Esophagus squamous epithelium (tissue), 5 donors: ENCODE measurements at places on chromosomes 16 and 17.

- DNase-seq, result no peak
Observed at GRCh38 chr17:21029036-21029435, 13.8 kb downstream of the USP22 start.

- DNase-seq, result no peak
Observed at GRCh38 chr17:59300941-59301340, 30.5 kb upstream of the YPEL2 start.

GRCh38 chr17:18094409-18094807 is 6.7 kb downstream of the DRG2 start:
- DNase-seq, result no peak

GRCh38 chr16:81537721-81538561 is 93.3 kb downstream of the CMIP start:
- DNase-seq, result no peak

- no peak for DNase-seq
Observed at GRCh38 chr16:86628614-86629013, 50.3 kb downstream of the FOXL1 start.

- DNase-seq, result no peak
Observed at GRCh38 chr17:74356646-74357465, 4.8 kb downstream of the BTBD17 start.

DNA sequence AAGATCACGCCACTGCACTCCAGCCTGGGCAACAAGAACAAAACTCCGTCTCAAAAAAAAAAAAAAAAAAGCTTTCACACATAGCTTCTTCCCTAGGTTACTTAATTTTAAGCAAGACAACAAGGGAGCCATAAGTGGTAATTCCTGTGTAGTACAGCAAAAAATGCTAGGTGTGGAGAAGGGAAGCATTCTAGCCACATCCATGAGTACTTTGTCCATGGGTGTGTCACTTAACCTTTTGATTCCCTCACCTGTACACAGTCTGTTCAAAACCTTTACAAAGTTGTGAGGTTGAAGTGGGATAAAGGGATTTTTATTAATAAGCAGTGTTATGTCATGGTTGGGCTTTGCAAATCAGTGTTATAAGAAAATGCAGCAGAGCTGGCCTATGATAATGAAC is 4.5 kb downstream of the NME2 start:
- no peak for DNase-seq

DNA sequence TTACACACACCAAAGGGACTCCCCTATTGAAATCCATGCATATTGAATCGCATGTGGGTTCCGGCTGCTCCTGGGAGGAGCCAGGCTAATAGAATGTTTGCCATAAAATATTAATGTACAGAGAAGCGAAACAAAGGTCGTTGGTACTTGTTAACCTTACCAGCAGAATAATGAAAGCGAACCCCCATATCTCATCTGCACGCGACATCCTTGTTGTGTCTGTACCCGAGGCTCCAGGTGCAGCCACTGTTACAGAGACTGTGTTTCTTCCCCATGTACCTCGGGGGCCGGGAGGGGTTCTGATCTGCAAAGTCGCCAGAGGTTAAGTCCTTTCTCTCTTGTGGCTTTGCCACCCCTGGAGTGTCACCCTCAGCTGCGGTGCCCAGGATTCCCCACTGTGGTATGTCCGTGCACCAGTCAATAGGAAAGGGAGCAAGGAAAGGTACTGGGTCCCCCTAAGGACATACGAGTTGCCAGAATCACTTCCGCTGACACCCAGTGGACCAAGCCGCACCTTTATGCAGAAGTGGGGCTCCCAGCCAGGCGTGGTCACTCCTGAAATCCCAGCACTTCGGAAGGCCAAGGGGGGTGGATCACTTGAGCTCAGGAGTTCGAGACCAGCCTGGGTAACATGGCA is 2.2 kb downstream of the GAA start:
- no peak for DNase-seq

DNA sequence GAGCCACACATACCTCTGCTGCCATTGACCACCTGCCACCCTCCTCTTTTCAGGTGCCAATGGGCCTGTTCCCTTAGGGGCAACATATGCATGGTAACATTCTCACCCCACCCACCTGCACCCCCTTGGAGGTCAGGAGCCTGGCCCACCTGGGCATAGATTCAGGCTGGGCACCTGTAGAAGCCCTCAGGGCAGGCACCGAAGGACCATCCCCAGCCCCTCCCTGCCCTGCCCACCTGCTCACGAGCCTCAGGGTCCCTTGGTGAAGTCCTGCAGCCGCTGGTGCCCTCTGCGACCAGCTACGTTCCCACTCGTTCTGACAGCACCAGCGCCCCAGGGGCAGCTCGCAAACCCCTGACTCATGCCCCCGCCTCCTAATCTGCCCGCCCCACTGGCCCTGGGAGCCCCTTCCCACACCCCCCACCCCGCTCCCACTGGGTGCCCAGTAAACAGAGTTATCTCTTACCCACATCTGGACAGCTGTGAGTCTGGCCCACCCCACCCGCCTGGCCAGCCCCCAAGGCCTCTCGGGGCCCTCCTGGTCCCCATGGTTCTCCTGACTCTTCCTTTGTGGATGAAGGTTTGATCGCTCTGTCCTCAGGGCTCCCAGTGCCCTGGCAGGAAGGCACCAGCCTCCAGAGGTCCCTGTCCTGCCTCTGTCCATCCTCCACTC is at the start of gene SLC4A1:
TSS of gene SLC4A1 (minus strand) at position 318 of the 673 bp plus-strand sequence. CDS start 5,269 bp downstream, outside the sequence.
- no peak for DNase-seq

GRCh38 chr16:1133810-1134520 is 18.9 kb upstream of the CACNA1H start:
- no peak for DNase-seq

GRCh38 chr16:58339452-58339981 is 44.7 kb upstream of the PRSS54 start:
- no peak for DNase-seq

DNA sequence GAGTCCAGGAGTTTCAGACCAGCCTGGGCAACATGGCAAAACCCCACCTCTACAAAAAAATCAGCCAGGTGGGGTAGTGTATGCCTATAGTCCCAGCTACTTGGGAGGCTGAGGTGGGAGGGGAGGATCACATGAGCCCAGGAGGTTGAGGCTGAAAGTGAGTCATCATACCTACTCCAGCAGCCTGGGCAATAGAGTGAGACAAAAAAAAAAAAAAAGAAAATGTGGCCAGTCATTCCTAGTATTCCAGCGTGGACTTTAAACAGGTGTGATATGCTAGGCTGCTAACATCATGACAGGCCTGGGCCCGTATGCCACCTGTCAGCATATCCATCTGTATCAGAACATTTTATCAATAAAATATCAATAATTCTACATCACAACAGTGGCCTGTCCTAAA is 143.3 kb downstream of the AATF start:
- no peak for DNase-seq

GRCh38 chr17:80819422-80820164 is 172.0 kb upstream of the CHMP6 start:
- DNase-seq, result no peak

GRCh38 chr17:33116021-33116551 is 124.4 kb downstream of the SPACA3 start:
- no peak for DNase-seq

GRCh38 chr17:44794851-44795413 is 35.2 kb downstream of the GJC1 start:
- no peak for DNase-seq

DNA sequence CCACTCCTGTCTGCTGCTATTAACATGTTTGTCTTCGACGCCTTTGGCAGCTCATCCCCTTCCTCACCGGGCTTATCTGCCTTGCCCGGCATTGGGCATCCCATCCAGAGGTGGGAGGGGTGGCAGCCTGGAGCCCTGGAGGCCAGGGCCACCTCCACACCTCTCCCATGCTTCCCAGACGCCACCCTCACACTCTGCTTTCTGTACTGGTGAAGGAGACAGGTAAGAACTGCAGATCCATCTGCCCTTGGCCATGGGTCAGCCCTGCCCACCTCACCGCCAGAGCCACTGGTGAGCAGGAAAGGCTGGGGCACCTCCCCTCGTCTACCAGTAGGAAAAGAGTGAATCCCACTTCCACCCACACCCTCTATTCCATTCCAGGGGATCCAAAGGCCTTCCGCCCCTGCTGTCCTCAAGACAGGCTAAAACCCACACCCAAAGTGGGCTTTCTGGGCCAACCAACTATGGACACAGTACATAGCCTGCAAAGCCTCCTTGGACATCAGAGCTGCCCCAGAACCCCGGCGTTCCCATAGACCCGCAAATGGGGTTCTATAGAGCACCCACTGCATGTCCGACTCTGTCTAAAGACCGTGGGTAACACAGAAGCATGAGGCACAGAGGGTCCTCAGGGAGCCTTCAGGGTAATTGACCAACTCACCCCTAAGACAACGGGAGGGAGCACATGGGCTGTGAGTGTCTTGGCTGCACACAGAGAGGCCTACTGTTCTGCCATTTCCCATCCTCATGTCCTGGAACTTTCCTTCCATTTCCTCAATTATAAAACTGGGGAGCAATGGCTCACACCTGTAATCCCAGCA is 23.4 kb upstream of the RBFOX3 start:
- DNase-seq, result no peak

DNA sequence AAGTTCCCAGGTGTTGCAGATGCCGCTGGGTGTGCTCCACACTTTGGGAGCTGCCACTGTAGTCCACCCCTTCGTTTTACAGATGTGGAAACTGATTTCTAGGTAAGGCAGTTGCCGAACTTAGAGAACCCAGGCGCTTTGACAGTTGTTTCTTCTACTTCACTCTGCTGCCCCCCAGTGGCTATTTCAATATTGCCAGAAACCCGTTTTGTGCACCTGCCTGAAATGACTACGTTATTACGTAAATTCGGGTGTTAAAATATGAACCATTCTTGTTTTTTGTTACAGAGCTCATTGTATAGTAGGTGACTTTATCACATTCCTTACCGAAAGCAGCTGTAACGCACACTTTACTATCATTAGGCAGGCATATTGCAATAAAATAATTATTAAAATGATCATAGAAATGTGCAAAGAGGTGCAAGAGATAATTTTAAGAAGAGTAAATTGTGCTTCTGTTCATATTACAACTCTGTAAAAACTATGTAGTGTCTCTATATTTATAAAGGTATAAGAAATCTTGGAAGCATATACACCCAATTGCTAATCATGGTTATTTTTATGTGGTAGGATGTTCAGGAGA is 44.9 kb downstream of the OTOA start:
- peak; percentile 3 for DNase-seq

GRCh38 chr16:84768061-84768807 is 51.6 kb upstream of the CRISPLD2 start:
- no peak for DNase-seq

- no peak for DNase-seq
Observed at GRCh38 chr17:1438593-1439083, 17.4 kb downstream of the CRK start.

- no peak for DNase-seq
Observed at GRCh38 chr17:62664336-62665120, 37.1 kb downstream of the MRC2 start.

DNA sequence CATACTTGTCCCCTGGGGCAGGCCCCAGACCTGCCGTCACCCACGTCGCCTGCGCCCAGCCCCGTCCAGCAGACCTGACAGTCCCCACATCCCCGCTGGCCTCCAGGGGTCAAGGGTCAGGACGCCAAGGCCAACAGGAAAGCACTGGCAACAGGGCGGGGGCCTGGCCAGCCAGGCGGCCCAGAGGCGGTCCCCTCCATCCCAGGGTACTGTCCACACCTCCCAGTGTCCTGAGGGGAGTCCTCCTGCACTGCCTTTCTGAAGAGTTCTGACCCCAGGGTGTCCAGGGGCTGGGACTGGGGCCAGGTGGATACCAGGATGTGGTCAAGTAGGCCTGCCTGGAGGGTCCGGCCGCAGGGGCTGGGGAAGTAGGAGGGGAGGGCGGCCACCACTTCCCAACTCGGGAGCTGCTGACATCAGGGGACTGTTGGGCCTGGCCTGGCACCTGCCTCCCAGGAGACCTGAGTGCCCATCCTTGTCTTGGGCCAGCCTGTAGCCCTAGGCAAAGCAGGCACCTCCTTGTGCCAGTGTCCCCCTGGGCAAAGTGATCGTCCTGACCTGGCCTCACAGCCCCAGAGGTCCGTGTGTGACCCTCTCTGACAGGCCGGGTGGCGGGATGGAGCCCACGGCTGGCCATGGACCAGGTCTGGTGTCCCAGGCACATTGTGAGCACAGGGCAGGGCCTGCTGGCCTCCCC is 6.7 kb upstream of the AXIN1 start:
- no peak for DNase-seq

DNA sequence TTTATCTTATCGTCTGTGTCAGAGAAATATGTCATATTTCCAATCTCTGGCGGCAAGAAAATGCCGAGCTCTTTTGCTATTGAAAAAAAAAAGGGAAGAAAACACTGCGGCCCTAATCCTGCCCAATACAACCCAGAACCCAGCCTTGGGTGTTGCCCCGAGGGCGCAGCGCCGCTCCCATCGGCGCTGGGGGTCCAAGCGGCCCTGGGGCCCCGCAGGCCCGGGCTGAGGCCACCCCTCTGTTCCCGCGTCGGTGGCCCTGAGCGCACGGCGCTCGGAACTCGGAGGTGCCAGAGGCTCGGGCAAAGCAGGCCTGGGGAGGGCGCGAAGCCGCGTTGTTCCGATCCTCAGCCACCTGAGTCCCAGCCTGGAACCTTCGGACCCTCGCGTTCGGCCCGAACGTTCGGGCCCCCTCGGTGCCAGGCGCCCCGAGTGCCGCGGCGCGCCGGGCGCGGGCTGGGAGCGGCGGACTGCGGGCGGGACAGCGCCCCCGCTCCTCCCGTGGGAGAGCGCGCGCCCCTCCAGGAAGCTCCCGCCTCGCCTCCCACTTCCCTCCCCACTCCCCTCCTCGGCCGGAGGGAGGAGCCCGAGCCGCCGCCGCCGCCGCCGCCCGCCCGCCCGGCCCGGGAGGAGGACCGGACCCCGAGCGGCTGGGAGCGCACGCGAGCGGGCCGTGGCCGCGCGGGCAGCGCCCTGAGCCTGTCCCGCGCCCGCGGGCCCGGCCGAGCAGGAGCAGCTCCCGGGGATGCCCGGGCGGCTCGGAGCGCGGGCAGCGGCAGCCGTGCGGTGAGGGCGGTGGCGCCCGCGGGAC is at the start of gene CPNE2:
TSS of gene CPNE2 (plus strand) at position 609 of the 811 bp plus-strand sequence. CDS start 18,160 bp downstream, outside the sequence.
- no peak for DNase-seq

- DNase-seq, result no peak
Observed at GRCh38 chr16:85514295-85514597, 98.9 kb upstream of the GSE1 start.

GRCh38 chr17:53314521-53314920 is 508.2 kb upstream of the KIF2B start:
- no peak for DNase-seq

DNA sequence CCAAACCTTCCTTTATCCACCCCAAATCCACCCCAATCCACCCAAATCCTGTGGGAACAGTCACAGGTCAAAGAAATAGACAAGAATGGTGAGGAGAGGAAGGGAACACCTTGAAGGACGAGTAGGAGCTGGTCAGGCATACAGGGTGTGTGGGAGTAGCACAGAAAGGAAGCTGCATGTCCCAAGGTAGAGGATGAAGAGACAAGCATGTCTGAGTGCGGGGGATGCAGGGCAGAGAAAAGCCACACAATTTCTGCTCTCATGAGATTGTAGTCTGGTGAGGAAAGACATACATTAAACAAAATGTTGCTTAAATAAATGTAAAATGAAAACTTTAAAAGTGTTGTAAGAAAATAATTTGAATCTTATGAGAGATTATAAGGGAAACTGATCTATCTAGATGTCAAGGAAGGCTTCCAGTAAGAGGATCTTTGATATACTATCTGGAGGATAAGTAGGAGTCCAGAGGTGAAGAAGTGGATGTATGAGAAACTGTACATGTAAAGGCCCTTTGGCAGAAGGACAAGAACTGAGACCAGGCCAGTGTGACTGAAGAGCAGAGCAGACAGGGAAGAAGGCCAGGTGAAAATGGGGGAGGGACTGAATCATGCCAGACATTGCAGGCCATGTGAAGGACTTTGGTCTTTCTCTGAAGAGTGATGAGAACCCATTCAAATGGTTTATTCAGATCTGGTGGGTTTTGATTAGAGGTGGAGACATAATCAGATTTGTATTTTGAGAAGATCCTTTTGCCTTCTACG is 18.6 kb downstream of the TMEM98 start:
- DNase-seq, result no peak

GRCh38 chr17:66369830-66370229 is 67.4 kb downstream of the PRKCA start:
- no peak for DNase-seq
